ENCODE measurements at places on chromosomes 7 and 10.

- DNase-seq = no peak
Measured at GRCh38 chr7:92135052-92135889, 994 bp upstream of the CYP51A1 start.

DNA sequence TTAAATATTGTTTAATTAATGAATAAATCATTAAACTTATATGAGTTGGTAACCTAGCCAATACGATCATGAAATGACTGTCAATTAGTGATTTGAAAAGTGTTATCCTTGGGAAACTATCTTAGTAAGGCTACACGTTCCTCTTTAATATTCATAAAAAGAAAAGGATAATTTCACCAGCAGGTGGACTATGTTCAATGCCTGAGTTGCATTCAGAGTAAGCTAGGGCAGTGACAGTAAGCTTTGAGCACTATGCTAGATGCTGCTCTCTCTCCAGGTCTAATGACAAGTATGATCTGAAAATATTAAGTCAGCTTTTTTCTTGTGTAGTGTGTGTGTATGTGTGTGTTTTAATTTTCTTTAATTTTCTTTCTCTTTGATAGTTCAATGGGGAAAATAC is 486.3 kb upstream of the PCDH15 start:
- DNase-seq = no peak

DNA sequence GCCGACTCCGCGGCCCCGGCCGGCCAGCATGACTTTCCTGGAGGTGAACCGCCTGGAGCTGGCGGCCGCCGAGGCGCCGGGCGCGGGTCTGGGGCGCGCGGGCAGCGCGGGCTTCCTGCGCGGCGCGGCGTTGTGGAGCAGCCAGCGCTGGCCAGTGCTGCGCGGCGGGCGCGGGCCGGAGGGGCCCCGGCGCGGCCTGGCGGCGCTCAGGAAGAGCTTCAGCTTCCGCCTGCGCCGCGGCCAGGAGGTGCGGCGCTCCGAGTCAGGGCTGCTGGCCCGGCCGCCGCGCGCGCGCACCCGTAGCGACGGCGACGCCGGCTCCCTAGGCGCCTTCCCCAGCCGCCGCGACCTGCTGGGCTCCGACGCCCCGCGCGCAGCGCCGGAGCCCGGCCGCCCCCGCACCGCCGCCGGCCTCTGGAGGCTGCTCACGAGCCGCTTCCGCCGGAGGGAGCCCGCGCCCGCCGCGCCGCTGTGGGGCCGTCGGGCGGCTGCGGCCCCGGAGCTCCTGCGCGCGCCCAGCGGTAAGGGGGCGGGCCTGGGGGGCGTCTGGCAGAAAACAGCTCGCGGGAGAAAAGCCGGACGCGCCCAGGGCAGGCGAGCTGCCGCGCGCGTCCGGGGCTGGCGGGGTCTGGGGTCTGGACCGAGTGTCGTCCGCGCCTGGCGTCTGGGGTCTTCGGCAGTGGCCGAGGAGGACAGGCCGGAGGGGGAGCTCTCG is 29.0 kb downstream of the AGAP3 start:
- DNase-seq = no peak

GRCh38 chr10:55793024-55793423 is 568.0 kb downstream of the ZWINT start:
- no peak for DNase-seq

- no peak for DNase-seq
Measured at GRCh38 chr7:156783864-156784263, 109.1 kb downstream of the LMBR1 start.

GRCh38 chr7:132541656-132542055 is 34.6 kb downstream of the PLXNA4 start:
- DNase-seq = no peak

DNA sequence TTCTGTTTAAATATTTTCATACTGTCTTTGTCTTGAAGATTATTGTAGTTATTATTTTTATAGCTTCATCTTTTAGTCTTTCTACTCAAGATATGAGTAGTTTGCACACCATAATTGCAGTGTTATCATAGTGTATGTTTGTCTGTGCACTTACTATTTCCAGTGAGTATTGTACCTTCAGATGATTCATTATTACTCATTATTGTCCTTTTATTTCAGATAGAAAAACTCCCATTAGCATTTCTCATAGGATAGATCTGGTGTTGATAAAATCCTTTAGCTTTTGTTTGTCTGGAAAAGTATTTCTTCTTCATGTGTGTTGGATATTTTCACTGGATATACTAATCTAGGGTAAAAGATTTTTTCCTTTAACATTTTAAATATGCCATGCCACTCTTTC is 646.2 kb upstream of the GRM3 start:
- DNase-seq = no peak

DNA sequence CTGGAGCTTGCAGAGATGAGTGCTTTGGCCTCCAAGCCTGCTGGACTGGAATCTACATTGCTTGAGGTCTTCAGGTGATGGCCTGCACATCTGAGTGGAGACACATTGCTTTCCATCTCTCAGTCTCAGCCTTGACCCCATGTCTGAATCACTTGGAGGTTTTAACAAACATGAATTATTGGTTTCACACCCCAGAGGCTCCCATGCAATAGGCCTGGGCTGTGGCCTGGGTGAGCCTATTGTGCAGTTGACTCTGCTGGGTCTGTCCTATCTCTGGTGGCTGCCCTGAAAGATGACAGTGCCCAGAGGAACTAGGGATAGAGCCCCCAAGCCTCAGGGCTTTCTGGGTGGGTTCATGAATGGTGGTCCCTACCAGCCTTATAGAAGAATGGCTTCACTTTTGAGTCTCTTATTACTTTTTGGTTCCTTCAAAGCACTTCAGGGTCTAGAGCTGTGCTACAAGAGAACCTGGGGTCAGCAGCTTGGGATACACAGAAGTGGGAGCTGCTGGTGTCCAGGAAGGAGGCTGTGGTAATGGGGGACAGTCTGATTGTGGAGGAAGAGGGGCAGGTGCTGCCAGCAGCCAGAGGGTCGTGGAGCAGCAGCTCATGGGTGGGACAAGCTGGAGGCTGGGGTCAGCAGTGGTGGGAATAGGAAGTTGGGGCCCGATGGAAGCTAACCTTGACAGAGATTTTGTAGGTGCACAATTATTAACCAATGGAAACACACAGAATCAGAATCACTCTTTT is 5.5 kb downstream of the RAMP3 start:
- DNase-seq = no peak

Measured in stimulated activated CD4-positive, alpha-beta T cell treated with anti-CD3 and anti-CD28 coated beads, TNF-alpha, amount 100 ng/mL, for 48 hours (primary cell).